ENCODE measurements at places on chromosomes 16 and 17.

GRCh38 chr17:80260791-80261158, at the start of gene RNF213:
TSS of gene RNF213 (plus strand) at chr17:80260852. CDS start at chr17:80263682, 2,830 bp downstream.
- H3K4me1 ChIP-seq: peaks cover 49% of the 10 kb centered on the region
- no peaks in the 10 kb centered on the region for H3K27me3 ChIP-seq
- peak within 1 kb of the TSS; percentile 69 for H3K4me3 ChIP-seq
- peak within 1 kb of the TSS; percentile 97 for H3K27ac ChIP-seq
- H3K36me3 ChIP-seq: peaks cover 10% of the 10 kb centered on the region

DNA sequence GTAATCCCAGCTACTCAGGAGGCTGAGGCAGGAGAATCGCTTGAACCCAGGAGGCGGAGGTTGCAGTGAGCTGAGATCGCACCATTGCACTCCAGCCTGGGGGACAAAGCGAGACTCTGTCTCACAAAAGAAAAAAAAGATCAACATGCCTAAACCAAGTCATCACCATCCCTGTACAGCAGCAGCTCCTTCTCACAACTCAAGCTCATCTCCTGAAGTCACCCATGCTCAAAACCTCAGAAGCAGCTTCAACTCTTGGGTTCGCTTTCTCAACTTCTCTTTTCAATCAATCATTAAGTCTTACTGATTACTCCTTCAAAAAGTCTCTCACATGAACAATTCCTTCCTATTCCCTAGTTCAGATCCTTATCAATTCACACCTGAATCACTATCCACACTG, 31.3 kb downstream of the PHLPP2 start:
- no peak for DNase-seq
- no peaks in the 10 kb centered on the region for H3K4me1 ChIP-seq
- no peak overlapping the region for H3K4me3 ChIP-seq
- H3K27me3 ChIP-seq: no peaks in the 10 kb centered on the region
- no peak overlapping the region for H3K27ac ChIP-seq

DNA sequence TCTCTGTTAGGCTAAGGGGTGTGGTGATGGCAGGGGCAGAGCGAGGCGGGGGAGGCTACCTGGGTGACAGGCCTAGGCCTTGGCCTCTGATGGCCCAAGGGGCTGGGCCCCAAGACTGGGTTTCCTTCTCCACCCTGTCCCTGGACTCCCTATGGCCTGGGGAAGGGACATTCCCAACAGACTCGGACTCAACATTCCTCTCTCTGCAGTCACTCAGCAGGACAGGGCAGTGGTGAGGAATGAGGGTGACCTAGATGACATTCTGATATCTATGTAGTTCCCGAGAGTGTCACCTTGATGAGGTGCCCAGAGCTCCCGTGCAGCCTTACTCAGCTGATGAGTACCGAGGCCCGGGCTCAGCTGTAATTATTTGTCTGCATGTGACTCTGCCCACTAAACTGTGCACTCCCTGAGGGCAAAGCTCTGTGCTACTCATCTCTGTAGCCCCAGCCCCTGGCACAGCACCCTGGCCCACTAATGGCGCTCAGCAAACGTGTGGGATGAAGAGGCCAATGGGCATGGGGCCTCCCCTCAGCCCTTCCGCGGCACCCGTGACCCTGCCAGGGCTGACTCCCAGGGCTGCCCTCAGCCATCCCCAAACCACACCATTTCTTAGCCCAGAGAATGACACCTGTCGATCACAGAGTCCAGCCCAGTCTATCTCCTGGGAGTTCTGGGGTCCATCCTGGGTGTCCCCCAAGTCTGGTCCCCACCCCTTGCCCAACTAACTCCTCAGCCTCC, 2.2 kb downstream of the PLCD3 start:
- H3K36me3 ChIP-seq: no peaks in the 10 kb centered on the region
- DNase-seq: no peak
- H3K4me3 ChIP-seq: no peak overlapping the region
- H3K27me3 ChIP-seq: no peaks in the 10 kb centered on the region
- H3K27ac ChIP-seq: peak overlapping the region; percentile 91

DNA sequence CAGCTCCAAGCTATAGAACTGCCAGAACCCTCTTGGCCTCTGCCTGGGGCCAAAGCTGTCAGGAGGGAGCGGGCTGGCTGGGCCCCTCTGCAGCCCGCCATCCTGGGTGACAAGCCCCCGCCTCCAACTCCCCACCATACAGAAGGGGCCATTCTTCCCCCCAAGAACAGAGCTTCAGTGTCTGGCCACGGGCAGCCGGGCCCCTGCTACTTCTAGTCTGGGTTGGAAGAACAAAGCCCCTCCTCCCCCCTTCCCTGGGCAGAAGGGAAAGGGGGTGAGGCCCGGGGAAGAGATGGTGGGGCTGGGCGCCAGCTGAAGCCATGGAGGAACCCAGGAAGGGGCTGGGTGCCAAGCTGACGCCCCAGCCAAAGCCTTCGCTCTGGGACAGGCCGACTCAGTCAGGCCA, 9.0 kb downstream of the NAT9 start:
- DNase-seq: no peak
- H3K27me3 ChIP-seq: no peaks in the 10 kb centered on the region

- H3K27me3 ChIP-seq: no peaks in the 10 kb centered on the region
- no peak for DNase-seq
- H3K4me1 ChIP-seq: no peaks in the 10 kb centered on the region
- no peak overlapping the region for H3K27ac ChIP-seq
- H3K36me3 ChIP-seq: no peaks in the 10 kb centered on the region
Observed at GRCh38 chr17:14332331-14332730, 31.4 kb downstream of the HS3ST3B1 start.

- no peaks in the 10 kb centered on the region for H3K27me3 ChIP-seq
- no peak for DNase-seq
- peaks cover 35% of the 10 kb centered on the region for H3K36me3 ChIP-seq
- no peak overlapping the region for H3K4me3 ChIP-seq
- no peaks in the 10 kb centered on the region for H3K4me1 ChIP-seq
- no peak overlapping the region for H3K27ac ChIP-seq
Observed at GRCh38 chr17:36501351-36501750, 14.9 kb downstream of the ZNHIT3 start.

GRCh38 chr16:66084306-66084705, 282.2 kb upstream of the CDH5 start:
- H3K36me3 ChIP-seq: no peaks in the 10 kb centered on the region
- H3K4me1 ChIP-seq: no peaks in the 10 kb centered on the region
- no peak overlapping the region for H3K27ac ChIP-seq
- no peaks in the 10 kb centered on the region for H3K27me3 ChIP-seq

DNA sequence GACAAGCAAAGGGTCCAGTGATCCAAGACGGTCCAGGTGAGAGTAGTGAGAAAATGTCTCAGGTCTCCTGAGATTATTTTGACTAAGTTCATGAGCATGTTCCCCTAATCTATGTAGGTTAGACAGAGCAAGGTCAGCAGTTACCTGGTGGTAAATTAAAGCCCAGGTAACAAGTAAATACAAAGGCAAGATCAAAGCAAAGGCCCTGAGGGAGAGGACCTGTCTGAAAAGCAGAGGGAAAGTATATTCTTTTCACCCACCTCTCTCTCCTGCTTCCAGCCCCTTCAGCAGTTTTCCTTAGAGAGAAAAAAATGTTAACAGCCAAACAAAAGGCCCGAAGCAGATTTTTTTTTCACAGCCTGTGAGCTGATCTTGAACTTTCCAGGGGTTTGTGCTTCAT, 302.7 kb downstream of the MAP2K6 start:
- no peak for DNase-seq
- no peaks in the 10 kb centered on the region for H3K27me3 ChIP-seq
- H3K36me3 ChIP-seq: no peaks in the 10 kb centered on the region

DNA sequence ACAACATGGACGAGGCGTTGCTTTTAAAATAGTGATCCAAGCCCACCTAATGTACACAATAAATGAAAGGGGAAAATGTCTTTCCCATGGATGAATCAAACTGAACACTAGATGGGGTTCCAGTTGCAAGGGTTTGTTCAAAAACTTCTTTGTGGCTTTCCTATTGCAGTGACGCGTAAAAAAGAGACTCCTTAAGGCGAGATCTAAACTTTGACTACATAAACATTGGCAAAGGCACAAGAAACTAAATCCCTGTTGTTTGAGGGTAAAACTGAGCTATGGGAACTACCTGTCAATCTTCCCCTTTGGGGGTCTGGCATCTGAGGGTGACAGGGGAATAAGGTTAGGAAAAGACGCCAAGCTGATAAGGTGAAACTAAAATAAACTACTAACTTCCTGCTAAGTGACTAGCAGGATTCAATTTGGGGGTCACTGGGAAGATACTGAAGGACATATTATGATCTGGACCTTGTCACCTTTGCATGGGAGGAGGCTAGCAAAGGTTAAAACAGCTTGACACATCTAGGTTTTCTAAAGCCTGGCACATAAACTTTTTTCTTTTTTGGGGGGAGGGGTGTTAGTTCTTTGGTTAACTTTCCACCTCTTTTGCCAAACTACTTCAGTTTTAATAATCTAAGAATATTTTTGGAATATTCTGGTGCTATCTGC, 4.7 kb downstream of the SALL1 start:
- no peak overlapping the region for H3K27ac ChIP-seq
- H3K4me3 ChIP-seq: no peak overlapping the region
- no peaks in the 10 kb centered on the region for H3K36me3 ChIP-seq
- H3K4me1 ChIP-seq: peaks cover 10% of the 10 kb centered on the region
- DNase-seq: no peak
- no peaks in the 10 kb centered on the region for H3K27me3 ChIP-seq

GRCh38 chr17:80511222-80512180, 33.1 kb upstream of the RPTOR start:
- H3K4me1 ChIP-seq: no peaks in the 10 kb centered on the region
- no peak overlapping the region for H3K4me3 ChIP-seq
- no peaks in the 10 kb centered on the region for H3K27me3 ChIP-seq
- H3K27ac ChIP-seq: no peak overlapping the region

- H3K27ac ChIP-seq: no peak overlapping the region
- no peaks in the 10 kb centered on the region for H3K27me3 ChIP-seq
- peaks cover 12% of the 10 kb centered on the region for H3K4me1 ChIP-seq
- DNase-seq: no peak
Observed at GRCh38 chr17:38681096-38681495, 6.3 kb upstream of the EPOP start.

DNA sequence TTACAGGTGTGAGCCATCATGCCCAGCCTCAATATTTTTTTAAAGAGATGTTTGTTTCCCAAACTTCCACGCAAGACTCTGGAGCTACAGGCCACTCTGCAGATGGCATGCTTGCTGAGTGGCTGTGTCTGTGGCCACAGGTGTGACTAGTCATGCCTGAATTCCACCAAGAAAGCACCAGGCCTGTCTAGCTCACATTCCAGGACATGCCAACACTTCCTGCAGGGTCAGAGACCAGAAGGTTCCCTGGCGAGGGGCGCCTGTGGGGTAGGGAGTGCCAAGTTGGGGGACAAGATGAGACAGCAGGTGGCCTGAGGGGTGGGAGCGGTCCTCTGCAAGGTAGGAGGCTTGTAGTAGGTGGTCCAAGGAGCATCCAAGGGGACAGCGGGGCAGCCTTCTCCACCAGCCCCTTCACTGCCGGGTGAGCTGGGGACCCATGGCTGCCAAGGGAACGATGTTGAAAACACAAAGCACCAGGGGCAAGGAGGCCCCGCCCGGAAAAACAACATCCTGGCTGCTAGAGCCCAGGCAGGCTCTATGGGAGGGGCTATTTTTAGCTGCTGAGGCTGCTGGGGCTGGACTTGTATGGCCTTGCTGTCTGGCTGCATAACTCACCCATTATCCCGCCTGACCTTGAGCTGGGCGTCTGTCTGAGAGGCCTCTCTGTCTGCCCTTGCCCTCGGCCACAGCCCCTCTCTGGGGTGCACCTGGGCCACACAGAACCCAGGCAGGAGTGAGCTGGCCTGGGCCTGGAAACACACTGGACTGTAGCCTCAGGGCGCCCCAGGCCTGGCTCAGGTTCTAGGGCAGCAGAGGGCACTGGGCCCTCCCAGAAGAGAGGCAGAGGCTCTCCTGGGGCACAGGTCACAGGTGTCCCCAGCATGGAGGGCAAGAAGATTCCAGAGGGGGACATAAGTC, 5.7 kb downstream of the TRIM47 start:
- H3K4me3 ChIP-seq: no peak overlapping the region
- DNase-seq: peak; percentile 74
- H3K27me3 ChIP-seq: no peaks in the 10 kb centered on the region
- H3K27ac ChIP-seq: peak overlapping the region; percentile 94

DNA sequence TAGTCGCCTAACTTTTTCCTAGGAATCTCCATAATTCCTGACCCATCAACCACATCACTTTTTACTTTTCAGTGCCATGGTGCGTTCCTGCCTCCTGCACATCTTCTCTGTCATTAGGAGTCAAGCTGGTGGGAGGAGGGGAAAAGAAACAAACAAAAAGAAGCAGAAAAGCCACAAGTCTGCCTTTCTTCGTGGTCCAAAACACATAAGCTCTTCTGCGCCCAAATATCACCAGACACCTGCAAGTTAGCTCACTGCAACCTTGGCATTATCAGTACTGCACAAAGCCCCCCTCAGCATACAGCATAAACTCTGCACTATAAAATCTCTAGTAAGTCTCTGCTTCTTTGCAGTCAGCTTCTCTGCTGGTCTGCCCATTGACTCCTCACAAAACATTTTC, 295.3 kb downstream of the HS3ST3B1 start:
- H3K4me1 ChIP-seq: no peaks in the 10 kb centered on the region
- no peak for DNase-seq
- H3K4me3 ChIP-seq: no peak overlapping the region

All from upper lobe of left lung (tissue), 6 donors.